Right lung (tissue), 10 donors: ENCODE measurements at places on chromosomes 7 and 10. TPM values are rescaled to one million over a fixed set of nuclear protein-coding genes. Genes with fewer than 3 reads are reported as not detected.

Gene PLAC9
- polyA plus RNA-seq = 59.4 TPM

Gene CPA2
- polyA plus RNA-seq = 0.38 TPM

Gene MRPS33
- 93.8 TPM for polyA plus RNA-seq

Gene CNPY1
- polyA plus RNA-seq = not detected

Gene INA
- polyA plus RNA-seq = 0.30 TPM

Gene ADRA2A
- polyA plus RNA-seq = 0.29 TPM

Gene ZP3
- 2.2 TPM for polyA plus RNA-seq

DNA sequence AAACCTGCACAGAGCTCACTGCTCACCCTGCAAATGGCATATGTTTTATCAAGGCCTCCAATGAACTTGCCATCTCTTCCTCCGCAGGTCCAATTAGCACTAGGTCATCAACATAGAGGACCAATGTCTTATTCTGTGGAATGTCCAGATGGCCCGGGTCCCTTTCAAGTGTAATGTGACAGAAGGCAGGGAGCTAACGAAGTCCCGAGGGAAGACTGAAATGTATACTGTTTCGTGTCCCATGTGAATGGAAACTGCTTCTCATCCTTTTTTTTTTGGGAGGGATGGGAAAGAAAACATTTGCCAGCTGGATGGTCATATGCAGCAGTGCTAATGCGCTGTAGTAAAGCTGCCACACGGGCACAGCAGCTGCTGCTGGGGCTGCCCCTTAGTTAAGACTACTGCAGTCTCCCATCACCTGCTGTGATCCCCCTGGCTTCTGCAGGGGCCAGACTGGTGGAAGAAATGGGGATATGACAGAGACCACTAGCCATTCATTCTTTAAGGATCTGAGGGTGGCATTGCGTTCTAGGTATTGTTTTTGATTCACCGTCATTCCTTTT, 61.7 kb upstream of the CCNY start:
- DNase-seq = no peak

DNA sequence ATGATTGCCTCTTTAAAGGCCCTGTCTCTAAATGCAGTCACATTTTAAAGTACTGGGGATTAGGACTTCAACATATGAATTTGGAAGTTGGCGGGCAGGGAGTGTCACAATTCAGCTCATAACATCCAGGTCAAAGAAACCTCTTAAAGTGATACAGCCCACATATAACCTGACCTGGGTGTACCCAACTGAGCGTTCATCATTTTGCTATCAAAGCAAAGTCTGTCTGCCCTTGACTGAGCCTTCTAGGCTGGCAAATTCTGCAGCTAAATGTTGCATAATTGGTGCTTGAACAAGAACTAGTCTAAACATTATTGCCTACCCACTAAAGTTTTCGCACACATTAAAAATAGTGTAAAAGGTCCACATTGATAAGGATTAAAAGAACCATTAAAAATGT, 3.7 kb downstream of the MSRB2 start:
- DNase-seq = no peak

GRCh38 chr7:150855476-150856302, 3.4 kb downstream of the AOC1 start:
- no peak for DNase-seq

DNA sequence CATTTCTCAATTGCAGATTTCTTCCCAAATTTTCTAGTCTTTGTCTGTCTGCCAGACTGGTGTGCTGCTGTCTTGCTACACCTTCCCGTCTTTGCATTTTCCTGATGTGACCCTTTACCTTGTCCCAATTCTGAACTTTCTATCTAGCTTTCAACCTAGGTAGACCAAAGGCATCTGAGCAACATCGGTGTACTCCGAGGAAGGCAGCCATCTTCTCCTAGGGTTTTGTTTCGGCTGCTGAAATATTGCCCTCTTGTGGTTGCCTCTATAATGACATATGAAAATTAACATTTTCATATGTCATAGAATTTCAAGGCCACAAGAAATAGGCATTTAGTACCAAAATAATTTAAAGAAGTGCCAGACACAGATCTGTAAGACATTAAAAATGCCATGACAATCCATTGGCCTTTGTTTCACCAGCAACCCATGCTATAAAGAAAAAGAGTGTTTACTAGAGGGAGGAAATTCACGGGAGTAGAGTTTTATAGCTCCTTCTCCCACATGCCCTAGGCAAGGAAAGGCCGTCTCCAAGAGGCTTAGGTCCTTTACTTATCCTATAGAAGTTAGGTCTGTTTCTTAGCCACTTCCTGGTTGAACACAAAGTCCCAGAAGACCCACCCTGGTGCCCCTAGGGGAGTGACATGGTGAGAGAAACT, 23.4 kb downstream of the OR9A2 start:
- peak; percentile 43 for DNase-seq

- peak; percentile 2 for DNase-seq
Observed at GRCh38 chr10:108783897-108784296, 1139.4 kb downstream of the XPNPEP1 start.

- no peak for DNase-seq
Observed at GRCh38 chr10:27457261-27457945, 46.7 kb upstream of the RAB18 start.

GRCh38 chr7:17109020-17109419, 189.4 kb upstream of the AHR start:
- DNase-seq = no peak
